ENCODE measurements at places on chromosomes 1 and 21.
A peak's percentile ranks its signal among the peaks of the same experiment; 100 is the strongest.

DNA sequence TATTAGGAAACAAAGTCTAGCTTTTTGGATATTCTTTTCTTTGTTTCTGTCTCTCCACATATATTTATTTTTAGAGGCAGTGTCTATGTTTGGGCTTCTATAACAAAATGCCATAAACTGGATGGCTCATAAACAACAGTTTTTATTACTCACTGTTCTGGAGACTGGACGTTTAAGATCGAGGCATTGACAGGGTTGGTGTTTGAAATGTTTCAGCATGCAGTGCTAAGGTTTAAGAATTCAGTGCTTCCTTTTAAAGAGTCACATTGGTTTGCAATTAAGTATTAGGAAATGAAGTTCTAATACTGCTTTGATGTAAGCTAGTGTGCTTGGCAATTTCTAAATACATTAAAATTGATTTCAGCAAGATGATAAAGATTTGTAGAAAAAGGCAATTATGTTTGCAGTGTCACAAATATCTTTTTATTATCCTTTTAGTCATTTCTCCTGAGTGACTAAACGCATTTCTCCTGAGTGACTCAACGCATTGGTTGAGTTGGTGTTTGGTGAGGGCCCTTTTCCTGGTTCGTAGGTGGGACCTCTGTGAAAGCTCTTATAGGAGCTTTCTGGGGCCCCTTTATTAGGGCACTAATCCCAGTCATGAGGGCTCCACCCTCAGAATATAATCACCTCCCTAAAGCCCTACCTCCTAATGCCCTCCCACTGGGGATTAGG, 317.0 kb downstream of the USP25 start:
- no peak for DNase-seq

DNA sequence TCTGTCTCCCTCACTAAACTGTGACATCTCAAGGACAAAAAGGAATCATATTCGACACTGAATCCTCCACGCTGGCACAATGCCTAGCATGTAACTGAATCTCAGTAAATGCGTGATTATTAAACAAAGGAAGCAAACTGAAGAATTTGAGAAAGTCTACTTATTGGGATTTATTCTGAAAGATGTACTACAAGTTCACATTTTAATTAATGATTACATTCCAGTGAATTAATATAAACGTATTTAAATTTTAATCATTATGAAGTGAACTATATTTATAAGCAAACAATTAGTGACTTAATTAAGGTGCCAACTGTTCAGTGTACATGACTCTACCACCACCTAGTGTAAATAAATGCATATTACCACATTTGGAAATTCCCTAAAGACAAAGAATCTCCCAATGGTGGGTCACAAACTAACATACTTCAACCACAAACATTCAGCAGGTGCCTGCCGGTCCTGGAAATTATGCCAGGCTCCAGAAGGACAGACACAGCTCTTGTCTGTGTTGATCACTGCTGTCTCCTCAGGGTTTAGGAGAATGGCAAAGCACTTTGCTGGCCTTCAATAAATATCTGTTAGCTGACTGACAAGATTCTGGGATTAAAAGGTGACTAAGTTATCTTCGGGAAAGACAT, 56.3 kb downstream of the SMYD3 start:
- no peak for DNase-seq

GRCh38 chr1:152052606-152053005, 15.8 kb upstream of the S100A11 start:
- peak; percentile 79 for DNase-seq

DNA sequence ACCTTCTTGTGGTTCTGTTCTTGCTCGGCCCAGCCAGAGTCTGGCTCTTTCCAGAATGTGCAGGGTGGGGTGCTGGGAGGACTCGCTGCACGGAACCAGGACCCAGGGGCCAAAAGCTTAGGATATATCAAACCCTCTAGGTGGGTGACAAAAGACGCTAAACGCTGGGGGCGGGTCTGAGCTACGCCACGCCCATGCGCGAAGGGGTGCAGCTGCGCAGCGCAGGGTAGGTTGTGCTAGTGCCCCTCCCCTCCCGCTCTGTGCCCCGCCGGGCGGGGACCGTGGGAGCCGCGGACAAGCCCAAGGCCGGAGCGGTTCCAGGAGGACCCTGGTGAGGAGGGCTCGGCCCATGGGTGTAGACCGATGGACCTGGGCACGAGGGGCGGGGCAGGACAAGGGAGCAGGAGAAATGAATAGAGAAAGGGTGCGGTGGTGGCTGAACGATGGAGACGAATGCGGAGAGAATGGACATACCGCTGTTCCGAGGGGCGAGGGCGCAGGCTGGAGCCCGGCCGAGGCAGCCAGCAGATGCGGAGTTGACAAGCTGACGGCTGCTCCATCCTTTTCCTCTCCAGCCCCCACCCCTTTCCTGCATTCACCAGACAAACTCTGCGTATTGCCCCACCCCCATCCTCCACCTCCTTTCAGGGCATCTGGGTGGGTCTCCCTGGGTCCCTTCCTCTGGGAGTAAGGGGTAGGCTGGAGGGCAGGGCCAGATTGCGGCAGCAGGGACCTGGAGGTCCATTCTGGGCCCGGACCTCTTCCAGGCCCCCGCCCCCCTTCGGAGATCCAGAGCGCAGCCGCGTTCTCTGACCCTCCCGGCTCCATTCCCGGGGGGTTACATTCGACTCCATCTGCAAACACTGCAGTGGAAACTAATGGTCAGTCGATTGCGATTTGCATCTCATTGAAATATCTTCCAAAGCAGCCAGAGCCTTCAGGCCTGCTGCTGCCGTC, at the start of gene RUSC1:
RUSC1 (plus strand) TSS at position 234 of the 957 bp plus-strand sequence. CDS start 880 bp downstream, outside the sequence.
- peak; percentile 60 for DNase-seq

- no peak for DNase-seq
Measured at GRCh38 chr1:18923756-18924211, 21.4 kb upstream of the ALDH4A1 start.

GRCh38 chr1:246923482-246923881, 8.3 kb downstream of the AHCTF1 start:
- DNase-seq = no peak

- no peak for DNase-seq
Measured at GRCh38 chr1:27593678-27594563, 10.0 kb downstream of the AHDC1 start.

GRCh38 chr1:29757866-29758780, 521.8 kb downstream of the PTPRU start:
- no peak for DNase-seq

DNA sequence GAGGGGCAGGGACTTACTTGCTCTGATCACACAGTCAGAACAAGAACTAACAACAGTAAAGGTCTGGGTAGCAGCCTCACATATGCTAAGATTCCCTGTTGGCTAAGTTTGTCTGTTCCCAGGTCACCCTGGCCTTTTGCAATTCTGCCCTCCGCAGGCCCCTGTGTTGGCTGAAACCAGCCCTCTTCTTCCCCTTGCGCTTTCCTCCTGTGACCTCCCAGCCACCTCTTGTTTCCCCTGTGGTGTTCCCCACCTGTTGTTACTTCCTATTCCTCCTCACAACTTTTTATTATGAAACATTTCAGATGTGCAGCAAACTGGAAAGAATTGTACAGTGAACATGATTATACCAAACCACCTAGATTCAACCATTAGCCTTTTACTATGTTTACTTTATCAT, 23.4 kb downstream of the MAPKAPK2 start:
- no peak for DNase-seq

GRCh38 chr1:61606448-61607312, 118.3 kb downstream of the TM2D1 start:
- DNase-seq = no peak

- no peak for DNase-seq
Measured at GRCh38 chr1:2112280-2112701, 62.1 kb downstream of the PRKCZ start.

GRCh38 chr1:34770891-34771504, 10.0 kb upstream of the GJB3 start:
- DNase-seq = no peak

DNA sequence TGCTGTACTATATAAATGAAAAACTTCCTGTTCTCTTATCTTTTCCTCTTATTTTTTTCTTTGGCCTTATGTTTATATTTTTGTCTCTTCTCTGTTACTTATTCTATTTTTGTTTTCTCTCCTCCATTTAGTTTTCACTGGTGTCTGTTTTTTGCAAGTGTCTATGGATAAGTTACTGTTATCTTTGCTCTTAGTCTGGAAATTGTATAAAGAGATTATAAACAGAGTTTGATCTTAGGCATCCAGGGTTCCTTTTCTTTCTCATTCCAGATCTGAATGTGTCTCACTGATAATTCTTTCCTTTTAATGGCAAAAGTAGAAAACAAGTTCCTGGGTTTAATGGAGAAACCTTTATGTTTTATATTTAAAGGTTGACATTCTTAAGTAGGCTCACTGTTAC, 34.5 kb downstream of the MAN1A2 start:
- no peak for DNase-seq

GRCh38 chr1:54172614-54173599, 20.1 kb upstream of the CDCP2 start:
- DNase-seq = no peak

GRCh38 chr1:66831529-66832239, 30.6 kb upstream of the INSL5 start:
- DNase-seq = no peak

DNA sequence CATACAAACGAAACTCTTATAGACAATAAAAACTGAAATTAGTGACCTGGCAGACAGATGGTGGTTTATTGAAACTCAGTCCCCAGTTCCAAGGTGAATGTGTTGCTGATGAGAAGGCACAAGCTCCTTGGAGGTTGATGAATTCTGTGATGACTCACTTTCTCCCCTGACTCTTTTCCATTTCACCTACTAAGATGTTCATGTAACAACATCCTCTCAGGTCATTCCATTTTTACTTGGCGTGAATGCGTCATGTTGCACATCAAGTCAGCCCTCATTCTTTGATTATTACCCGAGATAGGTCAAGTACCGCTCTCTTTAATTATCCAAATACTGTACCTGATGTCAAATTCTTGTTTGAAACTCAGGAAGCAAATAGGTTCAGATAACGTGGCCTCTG, 10.1 kb upstream of the IL10RB start:
- DNase-seq = no peak

- no peak for DNase-seq
Measured at GRCh38 chr1:197180252-197180878, 33.9 kb upstream of the ASPM start.

DNA sequence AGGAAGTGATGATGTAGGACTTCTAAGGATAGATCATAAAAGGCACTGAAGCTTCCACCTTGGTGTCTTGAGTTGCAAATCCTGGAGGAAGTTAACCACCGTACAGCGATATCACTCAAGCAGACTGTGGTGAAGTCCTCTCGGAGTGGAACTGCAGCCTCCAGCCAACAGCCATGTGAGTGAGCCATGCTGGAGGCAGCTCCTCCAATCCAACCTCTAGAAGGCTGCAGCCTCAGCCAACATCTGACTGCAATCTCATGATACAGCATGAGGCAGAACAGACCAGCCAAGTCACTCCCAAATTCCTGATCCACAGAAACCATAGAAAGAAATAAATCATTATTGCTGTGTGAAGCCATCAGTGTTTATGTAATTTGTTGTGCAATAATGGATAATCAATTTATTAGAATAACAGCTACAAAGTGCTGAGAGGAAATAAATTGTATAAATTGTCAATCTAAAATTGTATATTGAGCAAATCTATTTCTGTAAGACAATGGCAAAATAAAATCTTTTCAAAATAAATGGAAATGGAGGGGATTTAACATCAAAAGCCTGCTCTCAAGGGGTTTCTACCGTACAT, 65.0 kb downstream of the PRSS38 start:
- DNase-seq = no peak

DNA sequence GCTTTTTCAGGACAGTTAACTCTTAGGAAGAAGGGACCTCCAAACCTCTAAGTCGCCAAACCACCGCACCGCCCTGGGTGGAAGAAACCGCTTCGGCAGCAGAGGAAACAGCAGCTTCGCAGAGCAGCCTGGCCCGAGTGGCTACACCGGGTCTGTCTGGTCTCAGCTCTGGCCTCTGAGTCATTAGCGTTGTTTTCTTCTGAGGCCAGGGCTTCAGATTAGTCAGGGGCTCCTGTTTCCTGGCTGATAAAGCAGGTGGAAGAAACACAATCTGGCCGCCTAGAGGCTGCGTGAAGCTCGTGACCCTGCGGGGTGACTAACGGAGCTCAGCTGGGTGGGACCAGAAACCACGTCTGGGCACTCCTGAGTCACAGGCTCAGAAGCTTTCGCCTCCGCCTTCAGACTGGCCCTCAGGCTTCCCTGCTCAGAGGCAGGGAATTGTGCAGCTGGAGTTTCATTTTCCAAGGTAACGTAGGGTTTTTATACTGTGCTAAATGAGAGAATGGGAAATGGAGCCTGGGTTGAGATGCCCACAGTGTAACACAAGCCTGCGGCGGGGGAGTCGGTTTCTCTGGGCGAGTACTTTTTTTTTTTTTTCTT, 44.9 kb downstream of the CHAF1B start:
- DNase-seq = peak; percentile 34

DNA sequence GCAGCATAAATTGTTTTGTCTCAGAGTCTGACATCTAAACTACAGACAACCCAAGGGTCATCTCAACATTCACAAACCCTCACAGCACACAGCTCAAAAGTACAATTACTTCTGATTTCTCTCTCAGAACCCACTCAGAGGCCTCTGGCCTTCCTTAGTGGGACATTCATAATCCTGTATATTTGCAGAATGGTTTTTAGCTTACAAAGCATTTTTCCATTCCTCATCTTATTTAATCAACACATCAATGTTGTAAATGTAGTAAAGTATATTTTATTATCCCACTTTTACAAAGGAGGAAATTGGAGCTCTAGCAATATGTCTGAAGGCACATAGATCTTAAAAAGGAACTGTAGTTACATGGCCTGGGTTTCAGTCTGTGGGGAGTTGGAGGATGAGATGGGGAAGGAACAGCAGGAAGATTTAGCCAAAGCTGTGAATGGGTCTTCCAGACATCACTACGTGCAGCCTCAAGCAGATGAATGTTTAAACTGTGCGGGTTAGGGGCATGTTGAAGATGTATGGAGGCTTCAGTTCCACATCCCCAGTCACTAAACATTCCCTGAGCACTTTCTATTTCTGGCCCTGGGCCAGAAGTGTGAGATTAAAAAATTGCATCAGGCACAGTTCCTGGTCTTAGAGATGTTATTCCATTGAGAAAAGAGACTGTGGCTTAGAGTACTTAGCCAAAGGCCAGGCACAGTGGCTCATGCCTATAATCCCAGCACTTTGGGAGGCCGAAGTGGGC, 13.3 kb downstream of the AKNAD1 start:
- no peak for DNase-seq

Data from stimulated activated CD4-positive, alpha-beta T cell treated with anti-CD3 and anti-CD28 coated beads, Interleukin-1b, Interleukin-23, amount 100 ng/mL, for 1 hour (primary cell).